ENCODE measurements at places on chromosomes 1 and 21.

DNA sequence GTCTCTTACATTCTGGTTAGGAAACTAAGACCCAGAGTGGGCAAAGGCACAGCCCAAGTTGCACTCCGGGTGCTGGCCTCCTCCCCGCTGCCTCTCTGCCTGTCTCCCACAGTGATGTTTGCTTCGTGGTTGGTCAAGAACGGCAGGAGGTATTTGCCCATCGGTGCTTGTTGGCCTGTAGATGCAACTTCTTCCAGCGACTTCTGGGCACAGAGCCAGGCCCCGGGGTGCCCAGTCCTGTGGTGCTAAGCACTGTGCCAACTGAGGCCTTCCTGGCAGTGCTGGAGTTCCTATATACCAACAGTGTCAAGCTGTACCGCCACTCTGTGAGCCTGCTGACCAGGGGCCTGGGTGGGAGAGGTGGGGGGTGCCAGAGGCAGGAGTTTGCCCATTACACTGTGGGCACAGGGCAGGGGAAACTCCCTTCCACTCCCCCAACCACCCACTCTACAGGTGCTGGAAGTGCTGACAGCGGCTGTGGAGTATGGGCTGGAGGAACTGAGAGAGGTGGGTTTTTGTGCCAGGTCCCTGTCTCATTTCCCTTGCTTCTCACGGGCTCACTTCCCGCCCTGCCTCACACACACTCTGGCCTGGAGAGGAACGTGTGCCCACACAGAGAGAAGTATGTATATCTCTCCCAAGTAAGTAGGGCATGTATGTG is 1.9 kb downstream of the BTBD19 start:
- peak; percentile 67 for DNase-seq

DNA sequence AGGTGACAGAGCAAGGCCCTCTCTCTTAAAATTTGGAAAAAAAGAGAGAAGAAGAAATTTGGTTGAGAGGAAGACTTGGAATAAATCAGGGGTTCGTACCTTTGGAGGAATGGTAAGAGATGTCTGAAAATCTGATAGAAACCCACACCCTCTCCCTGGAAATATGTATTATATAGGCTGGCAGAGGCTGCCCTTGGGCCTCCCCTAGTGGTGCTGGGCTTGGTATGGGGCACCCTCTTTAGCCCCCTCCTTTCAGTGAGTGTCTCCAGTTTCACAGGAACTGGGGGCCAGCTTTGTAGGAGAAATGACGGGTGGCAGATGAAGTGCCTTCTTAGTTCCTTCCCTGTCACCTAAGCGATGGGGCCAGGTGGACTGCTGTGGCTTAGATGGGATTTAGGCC is 82.9 kb upstream of the SLC2A1 start:
- no peak for DNase-seq

DNA sequence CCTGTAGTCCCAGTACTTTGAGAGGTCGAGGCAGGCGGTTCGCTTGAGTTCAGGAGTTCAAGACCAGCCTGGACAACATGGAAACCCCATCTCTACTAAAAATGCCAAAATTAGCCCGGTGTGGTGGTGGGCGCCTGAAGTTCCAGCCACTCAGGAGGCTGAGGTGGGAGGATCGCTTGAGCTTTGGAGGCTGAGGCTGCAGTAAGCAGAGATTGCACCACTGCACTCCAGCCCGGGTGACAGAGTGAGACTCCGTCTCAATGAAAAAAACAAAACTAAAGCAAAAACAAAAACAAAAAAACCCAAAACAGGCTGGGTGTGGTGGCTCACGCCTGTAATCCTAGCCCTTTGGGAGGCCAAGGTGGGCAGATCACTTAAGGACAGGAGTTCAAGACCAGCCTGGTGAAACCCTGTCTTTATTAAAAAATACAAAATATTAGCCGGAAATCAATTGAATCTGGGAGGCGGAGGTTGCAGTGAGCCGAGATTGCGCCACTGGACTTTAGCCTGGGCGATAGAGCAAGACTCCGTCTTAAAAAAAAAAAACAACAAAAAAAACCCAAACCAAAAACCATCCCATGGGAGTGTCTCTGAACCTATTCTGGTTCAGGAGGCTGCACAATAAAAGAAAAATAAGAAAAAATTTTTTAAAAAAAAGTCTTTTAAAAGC is 1.7 kb upstream of the CGN start:
- DNase-seq: no peak

DNA sequence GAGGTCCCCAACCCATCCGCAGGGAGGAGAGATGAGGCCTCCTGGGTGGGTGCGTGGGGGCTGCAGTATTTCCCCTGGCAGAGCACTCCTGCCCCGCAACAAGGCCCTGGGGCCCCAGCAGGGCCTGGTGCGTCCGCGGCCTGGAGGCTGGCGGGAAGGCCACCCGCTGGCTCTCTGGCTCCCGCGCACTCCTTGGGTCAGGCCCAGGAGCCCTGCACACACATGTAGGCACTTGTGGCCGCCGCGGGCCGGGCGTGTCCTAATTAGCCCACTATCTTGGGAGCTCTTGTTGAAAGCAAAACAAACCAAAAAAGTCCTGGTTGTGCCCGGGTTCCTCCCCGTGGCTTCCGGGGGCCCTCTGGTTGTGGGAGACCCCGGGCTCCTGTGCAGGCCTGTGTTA is 49.7 kb upstream of the CCDC27 start:
- DNase-seq: no peak

DNA sequence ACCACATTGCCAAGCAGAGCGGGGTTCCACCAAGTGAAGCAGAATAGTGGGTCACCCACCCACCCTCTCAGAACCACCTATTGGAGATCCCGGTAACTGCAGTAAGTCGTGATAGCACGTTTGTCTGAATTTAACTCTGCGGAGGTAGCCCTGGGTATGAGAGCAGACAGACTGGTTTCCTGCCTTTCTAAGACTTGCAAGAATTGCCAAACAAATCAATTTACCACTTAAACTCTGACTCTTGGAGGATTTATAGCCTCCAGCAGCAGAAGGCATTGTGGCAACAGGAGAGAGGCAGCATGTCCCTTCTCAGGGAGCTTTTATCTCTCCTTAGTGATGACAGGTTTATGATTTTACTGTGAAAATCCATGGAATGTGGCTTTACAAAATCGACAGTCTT is 287.9 kb upstream of the FMN2 start:
- no peak for DNase-seq

DNA sequence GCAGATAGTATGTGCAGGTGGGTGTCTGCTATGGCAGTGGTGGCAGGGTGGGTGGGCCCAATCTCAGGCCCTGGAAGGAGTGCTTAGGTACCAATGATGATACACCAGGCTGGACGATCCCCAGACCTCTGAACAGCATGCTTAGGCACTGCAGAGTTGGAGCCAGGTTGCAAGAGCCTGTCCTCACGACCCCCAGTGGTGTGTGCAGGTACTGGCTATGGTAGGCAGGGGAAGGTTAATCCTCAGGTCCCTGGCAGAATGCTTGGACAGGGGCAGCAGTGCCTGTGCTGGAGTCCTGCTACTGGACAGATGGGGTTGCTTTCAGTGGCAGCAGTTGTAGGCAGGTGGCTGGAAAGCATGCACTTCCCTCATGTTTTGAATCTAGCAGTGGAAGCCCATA is 100.5 kb upstream of the NEK7 start:
- DNase-seq: peak; percentile 6

DNA sequence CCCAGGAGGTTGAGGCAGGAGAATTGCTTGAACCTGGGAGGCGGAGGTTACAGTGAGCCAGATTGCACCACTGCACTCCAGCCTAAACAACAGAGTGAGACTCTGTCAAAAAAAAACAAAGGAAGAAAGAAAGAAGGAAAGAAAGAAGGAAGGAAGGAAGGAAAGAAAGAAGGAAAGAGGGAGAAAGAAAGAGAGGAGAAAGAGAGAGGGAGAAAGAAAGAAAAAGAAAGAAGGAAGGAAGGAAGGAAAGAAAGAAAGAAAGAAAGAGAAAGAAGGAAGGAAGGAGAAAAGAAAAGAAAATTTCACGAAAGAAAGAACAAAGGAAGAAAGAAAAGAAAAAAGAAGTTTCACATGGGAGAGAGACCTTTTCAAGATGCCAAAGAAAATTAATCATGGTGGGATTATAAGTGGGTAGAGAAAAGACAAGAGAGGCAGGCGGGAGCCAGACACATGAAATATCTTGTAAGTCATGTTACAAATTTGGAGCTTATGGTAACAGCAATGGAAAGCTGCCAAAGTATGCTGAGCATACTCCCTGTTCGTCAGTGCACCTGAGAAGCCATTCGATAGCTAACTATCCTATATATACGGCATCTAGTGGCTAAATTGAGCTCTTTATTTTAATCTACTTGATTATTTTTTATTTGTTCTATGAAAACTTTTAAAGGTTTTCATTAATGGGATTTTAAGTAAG is 41.3 kb upstream of the TNFSF4 start:
- DNase-seq: no peak

Measured in activated CD4-positive, alpha-beta T cell treated with anti-CD3 and anti-CD28 coated beads, Interleukin-2, amount 50 U/mL, for 48 hours (primary cell).